DND-41 (cell line): ENCODE measurements at places on chromosomes 2 and 18.

DNA sequence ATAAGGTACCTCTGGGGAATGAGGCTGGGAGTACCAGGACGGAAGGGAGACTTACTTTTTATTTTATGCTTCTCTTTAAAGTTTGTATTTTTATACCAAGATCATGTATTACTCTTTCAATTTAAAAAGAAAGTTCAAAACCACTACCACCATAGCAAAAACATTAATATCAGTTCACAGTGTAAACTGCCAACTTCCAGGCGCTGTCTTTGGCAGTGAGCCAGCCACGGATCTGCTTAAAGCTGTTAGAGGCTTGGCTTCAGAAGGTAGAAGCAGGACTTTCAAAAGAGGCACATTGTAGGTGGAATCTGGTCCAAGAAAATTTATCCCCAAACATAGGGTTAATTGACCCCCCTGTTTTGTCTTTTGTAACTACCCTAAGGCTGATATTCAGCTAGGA, 74.8 kb downstream of the B3GNT2 start:
- peak; percentile 26 for DNase-seq

- no peak for DNase-seq
These were observed 29.6 kb downstream of the RBMS1 start for GRCh38 chr2:160464017-160464416.

GRCh38 chr2:240480834-240481623, 45.6 kb downstream of the GPC1 start:
- peak; percentile 1 for DNase-seq

DNA sequence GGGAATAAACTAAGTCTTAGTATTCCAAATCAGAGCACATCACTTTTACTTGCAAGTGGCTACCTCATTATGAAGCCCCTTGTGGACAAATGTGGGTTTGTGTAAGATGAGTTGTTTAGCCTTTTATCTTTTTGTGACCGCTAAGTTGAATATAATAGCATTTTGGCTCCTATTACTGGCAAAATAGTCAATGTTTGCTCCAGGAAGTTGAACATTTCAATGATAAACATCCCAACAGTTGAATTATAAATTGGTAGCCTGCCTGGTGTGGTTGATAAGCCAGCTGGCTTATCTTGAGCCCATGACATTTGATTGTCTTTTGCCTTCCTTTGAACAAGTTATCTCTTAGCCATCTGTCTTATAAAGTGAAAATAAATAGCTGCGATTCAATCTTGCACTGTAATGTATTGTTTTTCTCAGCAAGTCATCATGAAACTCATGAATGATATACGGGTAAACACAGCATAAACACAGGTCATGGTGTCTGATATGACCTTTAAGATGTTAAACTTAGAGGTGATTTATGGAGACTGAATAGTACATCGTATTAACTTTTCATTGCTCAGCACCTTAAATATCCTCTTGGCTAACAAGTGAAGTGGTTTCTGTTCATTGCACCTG, 338.4 kb downstream of the SOCS6 start:
- no peak for DNase-seq

DNA sequence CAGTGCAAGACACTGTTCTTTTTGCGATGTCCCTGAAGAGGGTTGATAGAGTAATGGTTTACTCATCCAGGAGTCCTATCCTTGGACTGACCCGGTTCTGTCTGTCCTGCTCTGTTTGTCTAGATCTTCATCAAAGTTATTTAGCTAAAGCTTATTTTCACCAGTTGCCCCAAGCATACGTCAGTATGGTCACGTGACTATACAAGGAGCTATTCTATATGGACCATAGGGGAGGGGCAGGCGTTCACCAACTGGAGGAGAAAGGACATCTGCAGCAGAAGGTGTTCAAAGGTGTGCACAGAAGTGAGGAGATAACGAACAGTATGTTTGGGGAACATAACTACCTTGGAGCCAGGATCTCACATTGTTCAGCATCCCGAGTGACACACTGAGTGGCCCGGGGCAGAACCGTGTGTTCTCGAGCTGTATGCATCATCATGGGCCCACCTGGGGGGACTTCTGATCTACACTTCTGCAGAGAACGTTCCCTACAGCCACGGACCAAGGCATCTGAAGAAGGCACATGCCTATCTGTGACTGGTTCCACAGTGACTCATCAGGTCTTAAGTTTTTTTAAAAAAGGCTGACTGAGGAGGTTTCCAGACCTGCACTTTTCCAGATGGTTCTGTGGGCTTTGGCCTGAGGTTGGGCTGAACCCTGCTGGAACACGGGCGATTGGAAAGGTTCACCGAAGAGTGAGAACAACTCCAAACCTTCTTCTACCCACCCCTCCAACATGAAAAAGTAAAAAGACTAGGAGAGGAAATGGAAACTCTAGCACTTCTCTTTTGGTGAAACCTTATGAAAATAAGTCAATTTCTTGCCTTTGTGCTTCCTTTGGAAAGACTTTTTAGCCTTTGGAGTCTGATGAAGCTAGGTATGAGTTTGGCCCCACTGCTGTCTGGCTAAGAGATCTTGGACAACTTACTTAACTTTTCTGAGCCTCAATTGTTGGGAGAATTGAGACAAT, 68.6 kb upstream of the YWHAQ start:
- DNase-seq: no peak

DNA sequence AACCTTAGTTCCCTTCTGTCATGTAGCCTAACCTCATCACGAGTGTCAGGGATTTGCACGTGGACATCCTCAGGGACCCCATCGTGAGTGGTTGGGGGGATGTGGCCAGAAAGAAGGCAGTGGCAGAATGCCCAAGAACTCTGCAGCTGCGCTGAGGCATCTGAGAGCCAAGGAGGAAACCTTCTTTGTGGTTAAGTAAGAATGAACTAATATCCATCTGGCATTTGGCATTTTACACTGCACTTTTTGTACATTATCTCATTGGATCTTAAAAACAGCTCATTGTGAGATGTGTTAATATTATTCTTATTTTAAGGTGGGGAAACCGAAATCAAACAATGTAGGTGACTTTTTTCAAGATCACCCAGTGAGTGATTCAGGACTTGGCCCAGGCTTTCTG, 32.6 kb upstream of the APCDD1 start:
- DNase-seq: peak; percentile 75
